Astrocyte (in vitro differentiated cells and primary cell): ENCODE measurements at places on chromosomes 7 and 10. TPM values are rescaled to one million over a fixed set of nuclear protein-coding genes. Genes with fewer than 3 reads are reported as not detected.

Gene POLR2J
- 36.9 and 41.4 TPM in 2 replicates for total RNA-seq

Gene PTF1A
- not detected in 2 replicates for total RNA-seq

Gene SPDYE8
- total RNA-seq = not detected in 2 replicates

Gene SFTPD
- 0.22 and 0.27 TPM in 2 replicates for total RNA-seq

Gene GPR26
- total RNA-seq = 0.09 TPM in 1 of 2 replicates, not detected in the other
